Fibroblast of skin of abdomen (primary cell): ENCODE measurements at places on chromosomes 12 and 14.

- peak; percentile 47 for DNase-seq
Measured at GRCh38 chr12:76692846-76693245, 71.1 kb upstream of the ZDHHC17 start.

GRCh38 chr12:66662729-66663128 lies 16.1 kb downstream of the GRIP1 start:
- peak; percentile 66 for DNase-seq

- DNase-seq = no peak
Measured at GRCh38 chr12:101229841-101230241, 19.8 kb upstream of the SLC5A8 start.

DNA sequence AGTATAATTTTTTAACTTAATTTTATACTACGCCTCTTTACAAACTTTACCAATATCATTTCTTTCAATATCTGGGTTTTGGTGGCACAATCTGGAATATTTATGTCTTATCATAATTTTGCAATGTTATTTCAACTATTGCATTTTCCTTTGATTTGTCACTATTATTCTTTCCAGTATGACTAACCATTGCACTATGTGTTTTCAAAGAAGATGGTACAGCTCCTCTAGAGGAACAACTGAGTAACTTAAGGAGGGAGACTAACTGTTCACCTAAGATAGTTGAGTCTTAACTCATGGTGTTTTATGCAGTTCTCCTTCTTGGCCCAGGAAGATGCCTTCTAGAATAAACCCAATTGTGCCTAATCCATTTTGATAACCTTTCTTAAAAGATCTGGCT lies 60.5 kb upstream of the KIF21A start:
- no peak for DNase-seq

GRCh38 chr14:35220920-35221319 lies 71.3 kb upstream of the PSMA6 start:
- no peak for DNase-seq
